CD4-positive, alpha-beta T cell treated with Interleukin-6 for 4 hours (primary cell): ENCODE measurements at places on chromosomes 2 and 18.

- no peak for DNase-seq
Measured at GRCh38 chr2:127320586-127321275, 26.8 kb upstream of the ERCC3 start.

DNA sequence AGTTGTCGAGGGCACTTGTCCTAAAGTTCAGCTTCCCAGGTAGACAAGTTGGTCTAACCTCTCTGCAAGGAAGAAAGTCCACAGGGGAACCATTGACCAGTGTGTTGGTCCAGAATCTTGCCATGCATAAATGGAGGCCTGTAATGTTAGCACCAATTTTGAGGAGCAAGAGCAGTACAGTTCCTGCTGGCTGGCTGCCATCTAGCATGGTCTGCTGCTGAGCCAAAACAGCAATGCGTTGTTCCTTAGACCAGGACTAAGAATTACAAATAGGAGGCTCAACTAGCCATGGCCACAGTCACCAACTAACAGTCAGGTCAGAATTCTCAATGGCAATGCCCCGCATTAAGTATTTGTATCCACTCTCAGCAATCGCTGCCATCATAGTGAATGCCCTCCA lies 72.8 kb upstream of the WIPF1 start:
- DNase-seq, result no peak

DNA sequence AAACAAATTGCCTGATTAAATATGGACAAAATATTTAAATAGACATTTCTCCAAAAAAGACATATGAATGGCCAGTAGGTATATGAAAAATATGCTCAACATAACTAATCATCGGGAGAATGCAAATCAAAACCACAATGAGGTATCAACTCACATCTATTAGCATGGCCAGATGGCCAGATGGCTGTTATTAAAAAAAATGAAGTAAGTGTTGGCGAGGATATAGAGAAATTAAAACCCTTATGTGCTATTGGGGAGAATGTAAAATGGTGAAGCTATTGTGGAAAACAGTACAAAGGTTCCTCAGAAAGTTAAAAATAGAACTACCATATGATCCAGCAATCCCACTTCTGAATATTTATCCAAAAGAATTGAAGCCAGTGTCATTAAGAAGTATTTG lies 272.3 kb upstream of the ZNF804A start:
- DNase-seq, result no peak

- no peak for DNase-seq
Measured at GRCh38 chr2:109264595-109265328, 135.8 kb downstream of the SH3RF3 start.

GRCh38 chr2:189222468-189223105 lies 43.0 kb upstream of the COL5A2 start:
- DNase-seq, result no peak

DNA sequence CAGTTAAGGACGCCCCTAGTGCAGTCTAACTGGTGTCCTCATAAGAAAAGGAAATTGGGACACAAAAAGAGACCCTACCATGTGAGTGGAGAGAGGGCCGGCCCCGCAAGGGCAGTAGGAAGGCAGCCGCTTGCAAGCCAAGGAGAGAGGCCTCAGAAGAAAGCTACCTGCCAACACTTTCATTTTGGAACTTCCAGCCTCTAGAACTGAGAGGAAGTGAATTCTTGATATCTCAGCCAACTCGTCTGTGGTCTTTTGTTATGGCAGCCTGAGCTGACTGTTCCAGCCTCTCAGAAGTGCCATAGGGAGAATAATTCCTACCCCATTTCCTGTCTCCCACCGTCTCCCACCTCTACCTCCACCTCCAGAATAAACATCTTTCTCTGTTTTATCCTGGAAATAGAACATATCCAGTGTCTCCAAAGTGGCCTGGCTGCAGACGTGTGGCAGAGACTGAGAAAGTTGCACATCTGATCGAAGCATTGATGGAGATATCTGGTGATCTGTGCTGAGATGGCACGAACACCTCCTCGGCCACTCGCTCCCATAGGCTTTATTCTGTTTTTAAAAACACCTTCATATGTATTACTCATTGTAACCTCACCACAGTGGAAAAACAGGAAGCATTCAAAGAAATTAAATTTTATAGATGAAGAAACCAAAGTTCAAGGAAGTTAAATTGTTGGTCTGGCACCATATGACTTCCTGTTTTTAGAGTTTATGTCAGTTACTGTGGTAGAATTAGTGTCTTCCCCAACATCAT lies 39.5 kb upstream of the MARCO start:
- DNase-seq, result peak; percentile 9
